ENCODE measurements at places on chromosomes 16 and 17.
A peak's percentile ranks its signal among the peaks of the same experiment; 100 is the strongest.

GRCh38 chr16:78768718-78769117 lies 669.3 kb downstream of the WWOX start:
- DNase-seq = no peak

DNA sequence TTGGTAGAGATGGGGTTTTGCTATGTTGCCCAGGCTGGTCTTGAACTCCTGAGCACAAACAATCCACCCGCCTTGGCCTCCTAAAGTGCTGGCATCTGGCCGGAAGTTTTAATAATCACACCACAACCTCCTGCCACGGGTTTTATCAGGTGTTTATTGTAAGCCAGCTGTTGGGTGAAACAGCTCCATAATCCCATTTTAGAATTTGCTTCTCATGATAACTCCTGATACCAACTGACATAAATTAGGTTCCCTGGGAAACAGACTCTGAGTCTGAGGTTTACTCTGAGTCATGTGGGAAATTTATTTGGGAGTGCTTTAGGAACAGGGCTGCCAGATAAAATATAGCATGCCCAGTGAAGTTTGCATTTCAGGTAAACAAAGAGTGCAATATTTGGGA lies 122.6 kb upstream of the MED13 start:
- no peak for DNase-seq

DNA sequence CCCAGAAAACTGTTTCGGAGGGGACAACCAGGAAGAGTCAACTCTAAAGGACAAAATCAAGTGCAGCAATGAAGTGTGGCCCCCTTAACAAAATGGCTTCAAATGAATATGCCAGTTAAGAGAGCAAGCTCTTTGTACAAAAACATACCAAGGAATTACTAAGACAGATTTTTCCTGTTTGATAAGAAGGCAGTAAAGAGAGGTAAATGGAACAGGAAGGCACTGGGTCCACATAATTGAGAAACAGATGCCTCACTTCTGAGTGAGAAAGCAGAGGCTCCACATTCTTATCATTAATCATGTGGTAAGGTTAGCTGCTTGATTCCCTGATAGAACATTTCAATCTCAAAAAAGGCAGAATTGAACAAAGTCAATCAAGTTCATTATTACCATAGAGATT lies 44.9 kb downstream of the MBTD1 start:
- no peak for DNase-seq

DNA sequence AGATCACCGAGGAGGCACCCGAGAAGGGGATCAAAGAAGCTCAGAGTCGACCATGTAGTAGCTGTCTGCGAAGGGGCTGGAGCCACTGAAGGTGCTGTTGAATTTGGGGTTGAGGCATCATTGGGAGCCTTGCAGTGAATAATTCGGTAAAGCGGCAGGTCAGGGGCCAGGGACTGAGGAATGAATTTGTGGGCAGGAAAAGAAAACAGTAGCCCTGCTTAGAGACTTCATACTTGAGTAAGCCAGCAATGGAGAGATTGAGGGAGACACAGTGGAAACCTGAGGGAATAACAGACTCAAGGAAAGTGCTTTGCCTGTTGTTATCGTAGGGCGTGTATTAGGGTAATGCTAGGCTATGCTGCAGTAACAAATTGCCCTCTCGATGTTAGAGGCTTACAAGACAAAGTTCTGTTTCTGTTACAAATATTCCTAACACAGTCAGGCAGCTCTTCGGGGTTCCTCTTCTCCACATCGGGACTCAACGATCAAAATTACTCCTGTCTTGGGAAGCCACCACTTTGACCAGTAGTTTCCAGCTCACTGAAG lies 13.4 kb upstream of the HERPUD1 start:
- no peak for DNase-seq

- no peak for DNase-seq
Observed at GRCh38 chr17:27578718-27579085, 52.3 kb upstream of the LGALS9 start.

DNA sequence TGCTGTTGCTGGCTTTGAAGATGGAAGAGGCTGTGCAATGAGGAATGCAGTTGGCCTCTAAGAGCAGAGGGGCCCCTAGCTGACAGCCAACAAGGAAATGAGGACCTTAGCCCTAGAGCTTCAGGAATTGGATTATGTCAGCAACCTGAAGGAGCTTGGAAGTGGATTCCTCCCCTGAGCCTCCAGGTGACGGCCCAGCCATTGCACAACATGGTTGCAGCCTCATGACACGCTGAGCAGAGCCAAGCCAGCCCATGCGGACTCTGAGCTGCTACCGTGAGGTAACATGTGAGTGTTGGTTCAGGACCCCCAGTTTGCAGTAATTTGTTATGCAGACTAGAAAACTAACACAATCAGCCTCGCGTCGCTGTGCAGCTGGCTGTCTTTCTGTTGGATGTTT lies 20.2 kb downstream of the CCDC42 start:
- no peak for DNase-seq

GRCh38 chr16:66374176-66374575 lies 7.7 kb downstream of the CDH5 start:
- no peak for DNase-seq

DNA sequence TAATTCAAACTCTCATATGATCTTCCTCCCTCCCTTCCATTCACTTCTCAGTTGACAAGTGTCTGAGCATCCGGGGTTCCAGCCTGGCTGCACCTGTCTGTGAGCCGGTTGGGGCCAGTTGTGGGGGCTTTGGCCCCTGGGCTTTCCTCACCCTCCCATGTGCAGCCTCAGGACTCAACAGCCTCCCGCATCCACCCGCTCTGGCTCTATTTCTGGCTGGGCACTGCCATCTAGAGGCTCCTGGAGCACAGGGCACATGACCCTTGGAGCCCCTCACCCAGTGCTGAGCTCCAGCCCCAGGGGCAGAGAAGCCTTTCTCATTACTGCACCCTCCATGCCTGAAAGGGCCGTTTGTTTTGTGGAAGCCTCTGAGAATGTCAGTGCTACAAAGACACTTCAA lies 43.3 kb downstream of the HAPSTR1 start:
- DNase-seq = no peak

DNA sequence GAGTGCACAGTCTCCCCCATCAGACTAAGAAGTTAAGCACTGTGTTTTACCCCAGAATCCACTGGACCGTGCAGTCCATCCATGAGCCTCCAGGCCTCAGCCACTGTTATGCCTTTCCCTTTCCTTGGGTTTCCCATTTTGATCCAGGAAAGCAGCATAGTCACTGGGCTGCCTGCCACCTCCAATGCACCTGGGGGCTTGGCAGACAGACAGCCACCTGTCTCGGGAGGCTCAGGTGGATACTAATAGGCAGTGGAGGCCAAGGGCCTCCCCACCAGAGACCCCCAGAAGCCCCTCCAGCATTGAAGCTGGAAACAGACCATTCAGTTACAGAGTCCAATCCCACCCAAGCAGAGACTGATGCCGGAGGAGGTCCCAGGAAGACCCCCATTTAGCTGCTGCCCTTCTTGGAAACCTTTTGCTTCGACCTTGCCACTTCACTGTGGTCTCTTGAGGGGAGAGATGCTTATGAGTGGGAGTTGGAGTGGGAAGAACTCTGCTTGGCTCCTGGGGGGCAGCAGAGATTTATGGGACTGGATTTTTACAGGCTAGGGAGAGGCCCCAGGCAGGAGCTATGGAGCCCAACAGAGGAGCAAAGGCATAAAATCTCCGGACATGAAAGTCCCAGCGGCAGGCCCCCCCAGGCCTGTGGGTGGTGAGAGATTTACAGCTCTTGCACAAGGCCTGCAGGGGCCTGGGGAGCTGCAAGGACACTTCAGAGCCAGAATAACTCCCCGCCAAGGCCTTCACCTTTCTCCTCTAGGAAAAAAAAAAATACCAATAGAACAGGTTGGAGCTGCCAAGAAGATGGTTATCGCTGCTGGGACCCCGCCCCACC lies 12.2 kb upstream of the SP2 start:
- DNase-seq = no peak

DNA sequence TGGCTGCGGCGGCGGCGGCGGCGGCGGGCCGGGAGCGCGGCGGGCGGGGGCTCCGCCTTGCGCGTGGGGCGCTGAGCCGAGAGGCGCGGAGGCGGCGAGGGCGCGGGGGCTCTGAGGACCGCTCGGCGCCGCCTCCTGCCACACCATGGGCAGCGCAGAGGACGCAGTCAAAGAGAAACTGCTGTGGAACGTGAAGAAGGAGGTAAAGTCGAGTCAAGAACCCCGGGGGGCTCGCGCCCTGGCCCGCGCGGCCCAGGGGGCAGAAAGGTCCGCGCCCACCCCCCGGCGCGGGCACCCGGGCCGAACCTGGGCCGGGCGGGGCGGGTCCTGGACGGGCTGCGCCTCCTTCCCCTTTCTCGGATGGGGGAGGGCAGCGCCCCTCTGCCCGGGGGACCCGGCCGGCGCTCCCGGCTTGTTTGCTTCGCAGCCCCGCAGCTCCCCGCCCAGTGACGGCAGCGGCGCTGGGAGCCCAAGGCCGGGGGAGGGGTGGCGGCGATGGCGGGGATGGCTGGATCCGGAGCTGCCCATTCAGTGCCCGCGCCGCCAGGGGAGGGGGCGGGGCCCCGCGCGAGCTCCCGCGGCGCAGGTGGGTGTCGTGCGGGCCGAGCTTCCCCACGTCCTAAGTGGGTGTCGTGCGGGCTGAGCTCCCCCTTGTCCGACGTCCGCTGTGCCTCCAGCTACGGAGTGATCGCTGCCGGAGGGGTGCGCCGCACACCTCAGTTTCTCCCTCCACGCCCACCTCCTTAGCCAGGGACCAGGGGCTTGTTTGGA lies 428 bp downstream of the SGSM2 start:
- DNase-seq = peak; percentile 73

DNA sequence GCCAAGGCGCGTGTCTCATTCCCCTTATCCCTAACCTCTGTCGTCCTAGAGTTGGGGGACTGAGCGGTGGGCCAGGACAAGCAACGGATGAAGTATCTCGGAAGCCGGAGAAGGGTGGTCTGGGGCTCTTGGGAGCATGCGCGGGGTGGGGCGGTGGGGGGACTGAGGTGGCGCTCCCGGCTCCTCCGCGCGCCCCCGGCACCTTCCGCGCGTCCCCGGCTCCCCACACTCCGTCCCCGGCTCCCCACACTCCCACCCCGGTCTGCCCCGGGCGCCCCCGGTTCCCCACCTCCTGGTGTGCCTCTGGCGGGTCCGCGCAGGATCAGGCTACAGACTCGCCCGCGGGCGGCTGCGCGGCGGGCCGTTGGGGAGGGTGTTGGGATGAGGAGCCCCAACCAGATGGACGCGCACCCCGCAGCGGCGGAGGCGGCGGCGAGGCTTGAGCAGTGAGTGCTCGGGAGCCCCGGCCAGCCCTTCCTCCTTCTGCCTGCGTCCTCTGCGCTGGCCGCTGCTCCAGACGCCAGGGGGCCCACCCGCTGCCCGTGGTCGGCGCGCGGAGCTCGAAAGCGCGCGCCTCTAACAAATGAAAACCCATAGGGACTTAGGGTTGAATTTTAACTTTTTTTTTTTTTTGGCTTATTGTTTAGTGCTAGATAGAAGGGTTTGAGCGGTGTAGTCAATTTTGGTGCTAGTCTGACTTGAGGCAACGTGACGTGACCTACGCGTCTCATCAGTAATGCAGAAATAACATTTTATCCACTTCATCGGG lies 5.6 kb upstream of the CRYM start:
- no peak for DNase-seq

- no peak for DNase-seq
Observed at GRCh38 chr17:82121246-82121645, 23.2 kb upstream of the FASN start.

- no peak for DNase-seq
Observed at GRCh38 chr17:67063141-67063540, 18.8 kb downstream of the CACNG1 start.

DNA sequence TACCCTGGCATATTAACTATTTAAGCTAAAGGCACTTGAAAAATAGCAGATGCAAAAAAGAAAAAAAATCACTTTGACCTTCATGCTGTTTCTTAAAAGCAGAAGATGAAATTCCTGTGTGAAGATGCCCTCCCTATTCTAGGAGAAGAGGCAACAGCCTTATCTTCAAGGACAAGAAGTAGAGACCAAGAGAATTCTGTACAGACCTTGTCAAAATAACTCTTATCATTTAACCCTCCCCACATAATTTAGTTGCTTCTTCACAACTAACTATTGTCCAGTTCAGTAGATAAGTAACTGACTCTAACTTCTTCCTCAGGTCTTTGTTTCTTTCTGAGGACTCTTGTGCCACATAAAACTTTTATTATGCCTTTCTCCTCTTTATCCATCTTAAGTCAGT lies 72.0 kb upstream of the MARCHF10 start:
- no peak for DNase-seq

DNA sequence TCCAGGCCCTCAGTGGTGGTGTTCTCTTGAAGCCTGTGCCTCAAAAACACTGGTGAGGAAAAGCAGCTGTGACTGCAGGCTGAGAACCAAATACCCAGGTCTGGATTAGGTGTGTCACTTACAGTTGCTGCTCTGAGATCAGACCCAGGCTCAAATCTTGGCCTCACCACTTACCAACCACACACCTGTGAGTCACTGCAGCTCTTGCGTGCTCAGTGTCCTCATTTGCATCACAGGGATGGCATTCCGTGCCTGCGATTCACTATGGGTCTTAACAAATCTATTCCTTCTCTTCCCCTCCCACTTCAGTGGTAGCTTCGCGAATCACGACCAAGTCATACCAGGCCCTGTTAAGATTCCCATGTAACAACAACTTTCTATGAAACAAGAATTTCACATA lies 233.4 kb upstream of the HSBP1 start:
- DNase-seq = no peak

DNA sequence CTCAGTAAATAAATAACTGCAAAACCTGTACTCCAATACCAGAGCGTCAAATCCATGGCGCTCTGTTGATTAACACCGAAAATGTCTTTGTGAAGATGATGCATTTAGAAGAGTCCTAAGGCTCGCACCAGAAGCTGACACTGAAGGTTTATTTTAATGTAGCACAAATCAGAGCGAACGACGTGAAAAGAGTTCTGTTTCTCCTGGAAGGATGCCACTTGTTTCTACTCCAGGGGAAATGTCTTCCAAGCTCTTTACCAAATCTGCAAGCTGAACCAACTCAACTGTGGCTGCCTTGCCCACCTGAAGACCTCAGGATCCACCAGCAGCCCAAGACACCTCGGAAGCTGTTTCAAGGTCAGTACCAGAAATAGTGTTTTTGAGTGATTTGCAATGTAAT lies 194.4 kb upstream of the MAF start:
- no peak for DNase-seq

DNA sequence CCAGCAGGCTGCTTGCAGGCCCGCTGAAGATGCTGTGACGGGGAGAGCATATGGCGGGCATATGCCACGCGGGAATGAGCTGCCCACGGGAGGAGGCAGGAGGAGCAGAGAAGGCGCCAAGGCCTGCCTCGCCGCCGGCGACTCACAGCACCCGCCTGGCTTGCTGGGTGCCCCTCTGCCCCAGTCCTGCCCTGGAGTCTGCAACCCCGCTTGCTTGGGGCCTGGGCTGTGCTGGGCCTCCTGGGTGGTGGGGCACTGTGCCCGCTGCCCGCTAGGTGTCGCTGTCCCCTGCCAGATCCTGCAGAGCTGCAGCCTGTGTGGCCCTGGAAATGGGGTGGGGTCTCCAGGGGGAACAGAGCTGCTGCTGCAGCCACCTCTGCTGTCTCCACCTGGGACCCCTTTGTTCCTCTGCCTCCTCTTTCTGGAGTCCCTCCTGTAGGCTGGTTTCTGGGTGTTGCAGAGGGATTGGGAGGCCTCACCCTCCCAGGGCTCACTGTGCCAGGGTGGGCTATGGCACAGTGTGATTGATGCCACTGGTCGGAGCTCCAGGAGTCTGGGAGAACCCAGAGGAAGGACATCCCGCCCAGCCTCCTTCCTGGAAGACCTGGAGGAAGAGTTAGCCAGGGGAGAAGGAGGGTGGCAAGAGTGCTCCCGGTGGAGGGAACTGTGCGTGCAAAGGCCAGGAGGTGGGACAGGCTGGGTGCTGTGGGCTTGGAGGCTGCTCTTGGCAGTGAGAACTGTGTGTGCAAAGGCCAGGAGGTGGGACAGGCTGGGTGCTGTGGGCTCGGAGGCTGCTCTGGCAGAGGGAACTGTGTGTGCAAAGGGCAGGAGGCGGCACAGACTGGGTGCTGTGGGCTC lies 141.0 kb upstream of the CIBAR2 start:
- peak; percentile 16 for DNase-seq
